ENCODE measurements at places on chromosomes 12 and 14.
A peak's percentile ranks its signal among the peaks of the same experiment; 100 is the strongest.

DNA sequence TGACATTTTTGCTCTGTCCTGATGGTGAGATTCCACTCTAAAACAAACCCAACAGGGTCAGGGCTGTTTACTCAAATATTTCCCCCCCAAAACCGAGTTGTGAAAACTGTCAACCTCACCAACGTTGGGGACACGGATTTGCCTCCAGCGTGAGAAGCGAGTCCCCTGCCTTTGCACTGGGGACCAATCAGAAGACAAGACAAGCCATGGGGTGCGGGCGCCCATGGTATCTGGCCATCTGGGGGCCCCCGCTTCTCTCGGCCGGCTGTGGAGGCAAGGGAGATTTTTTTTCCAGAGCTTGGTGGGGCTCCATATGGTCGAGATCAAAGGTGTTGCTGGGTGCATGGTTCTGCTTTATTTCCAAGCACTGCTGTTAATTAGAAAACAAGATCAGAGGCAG, 272.1 kb downstream of the BCL11B start:
- DNase-seq, result no peak

DNA sequence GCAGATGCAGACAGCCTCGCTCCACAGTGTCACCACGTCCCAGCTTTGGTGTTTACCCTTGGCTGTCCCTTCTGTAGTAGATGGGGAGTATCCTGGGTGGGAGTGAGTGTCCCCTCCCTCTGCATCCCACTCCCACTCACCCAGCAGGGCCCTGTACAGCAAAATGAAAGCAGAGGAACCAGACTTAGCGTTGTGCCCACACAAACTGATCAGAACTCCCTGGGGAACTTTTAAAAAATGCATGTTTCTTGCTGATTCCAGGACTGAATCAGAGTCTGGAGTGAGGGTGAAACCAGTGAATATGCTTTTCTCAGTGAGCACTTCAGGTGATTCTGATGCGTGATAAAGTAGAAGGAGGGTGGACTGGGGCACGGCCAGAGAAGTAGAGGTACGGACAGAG, 2.9 kb downstream of the ACVRL1 start:
- no peak for DNase-seq

DNA sequence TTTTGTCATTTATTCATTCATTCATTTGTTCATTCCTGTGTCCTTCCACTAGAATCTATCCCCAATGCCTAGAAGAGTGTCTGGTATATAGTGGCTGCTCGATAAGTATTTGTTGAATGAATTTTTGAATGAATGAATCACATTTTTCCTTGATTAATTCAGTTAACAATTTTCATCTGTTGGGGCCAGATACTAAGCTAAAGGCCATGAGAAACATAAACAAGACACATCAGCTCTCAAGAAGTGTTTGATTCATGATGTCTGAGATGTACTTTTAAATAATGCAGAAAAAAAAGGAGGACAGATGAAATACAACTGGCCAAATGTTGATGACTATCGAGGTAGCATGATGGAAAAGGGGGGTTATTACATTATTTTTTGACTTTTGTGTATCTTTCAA, 48.1 kb upstream of the TMED10 start:
- no peak for DNase-seq

DNA sequence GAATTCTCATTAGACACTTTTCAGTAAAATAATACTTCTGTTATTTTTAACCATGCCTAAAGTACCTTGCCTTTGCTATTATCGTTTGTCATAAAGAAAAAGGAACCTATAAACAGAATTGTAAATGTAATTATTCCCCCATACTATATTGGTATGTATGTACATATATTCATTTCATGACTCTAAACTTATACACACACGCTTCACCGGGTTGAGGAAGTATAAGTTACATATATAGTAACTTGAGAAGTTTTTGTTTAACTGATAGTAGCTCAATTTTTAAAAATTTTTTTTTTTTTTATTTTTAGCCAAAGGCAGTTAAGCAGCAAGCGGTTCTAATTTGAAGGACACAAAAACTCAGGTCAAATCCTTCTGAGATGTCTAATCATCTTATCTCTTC, 107.6 kb downstream of the PLEKHG7 start:
- DNase-seq, result no peak

GRCh38 chr14:49770212-49770817, 2.4 kb downstream of the KLHDC2 start:
- no peak for DNase-seq

DNA sequence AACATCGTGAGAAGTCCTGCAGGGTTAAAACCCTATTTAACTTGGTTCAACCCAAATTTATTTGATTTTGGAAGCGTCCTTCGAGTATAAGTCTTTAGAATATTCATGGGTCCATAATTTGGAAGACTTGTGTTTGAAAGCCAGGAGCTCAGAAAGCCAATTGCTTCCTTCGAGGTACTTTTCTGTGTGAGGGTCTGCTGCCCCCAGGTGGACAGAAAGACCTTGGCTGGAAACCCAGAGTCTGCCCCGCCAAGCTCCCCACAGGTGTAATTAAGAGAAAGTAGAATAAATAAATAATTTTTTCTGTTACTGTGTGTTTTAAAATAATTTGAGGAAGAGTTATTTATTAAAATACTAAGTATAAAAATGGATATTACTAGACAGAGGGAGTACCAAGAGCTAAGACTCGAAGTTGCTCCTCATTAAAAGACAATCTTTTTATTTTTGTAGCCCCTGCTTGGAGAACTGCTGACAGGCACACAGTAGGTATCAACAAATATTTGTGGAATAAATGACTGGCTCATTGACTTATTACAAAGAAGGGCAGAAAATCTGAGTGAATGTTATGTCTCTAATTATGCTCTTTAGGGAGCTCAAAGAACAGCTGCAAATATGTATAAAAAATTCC, 105.8 kb downstream of the PAH start:
- DNase-seq, result peak; percentile 37
